ENCODE measurements at places on chromosomes 3 and 15.

DNA sequence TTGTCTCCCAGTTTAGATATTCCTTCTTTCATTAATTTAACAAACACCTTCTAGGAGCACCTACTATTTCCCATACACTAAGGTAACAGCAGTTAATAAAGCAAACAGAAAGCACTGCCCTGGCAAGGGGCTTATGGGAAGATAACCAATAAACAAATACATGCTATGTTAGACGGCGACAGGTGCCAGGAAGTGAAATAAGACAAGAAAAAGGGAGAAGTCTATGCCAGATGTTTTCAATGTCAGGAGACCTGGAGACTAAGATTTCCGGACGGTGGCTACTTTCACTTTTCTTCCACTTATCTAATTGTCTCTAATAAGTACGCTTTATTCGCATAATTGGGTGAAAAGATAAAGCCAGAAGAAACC is 32.5 kb upstream of the ZNF445 start:
- no peak for DNase-seq

- no peak for DNase-seq
These were observed 99.5 kb upstream of the KCNMB2 start for GRCh38 chr3:178436773-178437172.

GRCh38 chr15:48703544-48703943 is 58.0 kb upstream of the FBN1 start:
- no peak for DNase-seq

DNA sequence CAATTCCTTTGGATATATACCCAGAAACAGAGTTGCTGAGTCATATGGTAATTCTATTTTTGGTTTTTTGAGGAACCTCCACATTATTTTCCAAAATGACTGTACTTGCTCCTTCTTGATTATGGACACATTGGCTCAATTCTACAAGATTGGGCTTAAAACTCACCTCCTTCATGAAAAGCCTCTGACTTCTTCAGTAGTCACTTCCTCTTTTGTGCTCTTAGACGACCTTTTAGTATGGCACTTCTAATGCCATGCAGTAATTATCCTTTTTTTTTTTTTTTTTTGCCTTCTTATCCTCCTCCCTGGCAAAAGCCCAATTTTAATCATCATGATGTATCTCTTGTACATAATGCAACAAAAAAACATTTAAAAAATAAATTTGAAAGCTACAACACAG is 33.0 kb upstream of the ABHD17C start:
- no peak for DNase-seq

All from WERI-Rb-1 (cell line).